ENCODE measurements at places on chromosomes 1 and 21.

DNA sequence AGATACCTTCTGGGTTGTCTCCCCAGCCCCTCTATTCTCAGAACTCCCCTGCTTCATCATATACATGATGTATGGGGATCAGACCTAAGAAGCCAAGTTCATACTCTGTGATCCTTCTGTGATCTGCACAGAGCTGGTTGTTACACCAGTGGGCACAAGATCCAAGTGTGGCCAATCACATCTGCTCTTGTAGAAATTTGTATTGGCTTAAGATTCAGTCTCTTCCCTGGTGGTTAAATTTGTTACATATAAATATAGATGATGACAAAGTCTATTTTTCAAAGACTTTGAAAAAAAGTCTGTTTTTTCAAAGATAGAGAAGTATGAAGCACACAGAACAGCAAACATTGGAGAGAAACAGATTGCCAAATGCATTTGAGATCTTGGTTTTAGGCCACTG lies 135.8 kb upstream of the FGGY start:
- no peak for DNase-seq

DNA sequence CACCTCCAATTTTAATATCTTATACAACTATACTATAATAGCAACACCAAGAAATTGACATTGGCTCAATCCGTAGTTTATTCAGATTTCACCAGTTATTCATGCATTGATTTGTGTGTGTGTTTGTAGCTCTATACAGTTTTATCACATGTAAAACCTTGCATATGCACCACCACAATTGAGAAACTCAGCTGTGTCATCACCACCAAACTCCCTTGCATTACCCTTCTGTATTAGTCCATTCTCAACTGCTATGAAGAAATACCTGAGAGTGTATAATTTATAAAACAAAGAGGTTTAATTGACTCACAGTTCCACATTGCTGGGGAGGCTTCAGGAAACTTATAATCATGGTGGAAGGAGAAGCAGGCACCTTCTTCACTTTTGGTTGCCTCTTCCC lies 162.1 kb downstream of the PATJ start:
- no peak for DNase-seq

- no peak for DNase-seq
Observed at GRCh38 chr1:228043281-228043848, 36.6 kb downstream of the WNT3A start.

GRCh38 chr1:6348511-6349191 lies 44.9 kb downstream of the ACOT7 start:
- peak; percentile 55 for DNase-seq

DNA sequence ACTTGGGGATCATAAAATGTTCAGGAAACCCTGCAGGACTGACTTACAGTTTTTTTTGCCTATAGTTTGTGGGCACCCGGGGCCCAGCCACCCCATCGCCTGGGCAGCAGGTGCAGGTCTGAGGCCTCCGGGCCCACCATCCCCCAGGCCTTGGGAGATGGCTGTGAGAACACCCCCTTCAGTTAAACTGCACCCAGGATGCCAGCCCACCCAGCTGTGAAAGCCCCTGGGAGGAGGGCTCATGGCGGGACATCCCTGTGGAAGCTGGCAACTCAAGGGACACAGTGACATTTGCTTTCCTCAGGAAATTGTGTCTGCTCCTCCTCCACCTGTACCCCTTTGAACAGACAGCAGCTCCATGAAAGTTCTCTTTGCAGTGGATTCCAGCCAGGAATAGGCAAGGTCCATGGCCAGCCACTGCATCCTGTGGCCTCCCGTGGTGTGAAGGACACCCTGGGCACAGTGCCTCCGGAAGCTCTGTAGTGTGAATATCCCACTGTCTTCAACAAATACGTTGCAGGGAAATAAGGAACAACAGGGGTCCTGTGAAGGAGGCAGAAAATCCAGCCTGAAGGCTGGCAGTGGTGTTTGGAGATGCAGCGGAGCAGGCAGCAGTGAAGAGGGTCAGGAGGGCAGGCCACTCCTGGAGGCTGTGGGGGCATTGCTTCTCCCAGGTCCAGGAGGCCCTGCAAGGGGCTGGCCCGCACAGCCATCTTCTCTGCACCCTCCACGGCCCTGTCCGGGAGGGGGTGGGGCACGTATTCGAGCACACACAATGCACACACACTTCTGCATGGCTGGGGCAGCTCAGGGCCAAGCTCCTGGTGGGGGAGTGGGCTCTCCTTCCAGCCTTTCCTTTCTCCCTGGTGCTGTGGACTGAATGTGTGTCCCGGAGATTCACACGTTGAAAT lies 2.1 kb upstream of the OBSCN start:
- no peak for DNase-seq
